Lower lobe of right lung (tissue), 2 donors: ENCODE measurements at places on chromosomes 2 and 18.

DNA sequence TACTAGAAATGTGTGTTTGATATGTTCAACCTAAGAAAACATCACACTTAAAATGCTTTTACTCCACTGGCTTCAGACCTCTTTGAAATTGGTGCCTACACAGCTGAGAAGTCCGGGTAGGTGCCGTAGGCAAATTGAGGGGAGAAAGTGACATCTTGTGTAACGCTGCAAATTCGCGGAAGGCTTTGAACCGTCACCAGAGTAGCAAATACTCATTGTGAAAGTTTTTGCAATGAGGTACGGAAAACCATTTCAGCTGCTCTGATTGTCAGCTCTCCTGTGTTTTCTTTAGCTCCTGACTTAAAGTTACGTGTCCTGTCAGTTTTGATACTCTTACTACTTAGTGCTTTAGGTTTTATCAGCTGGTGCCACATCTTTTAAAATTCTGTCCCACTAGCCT is 224.5 kb downstream of the FAM210A start:
- no peaks in the 10 kb centered on the region for H3K36me3 ChIP-seq
- H3K4me1 ChIP-seq, result peaks cover 26% of the 10 kb centered on the region
- DNase-seq, result no peak

DNA sequence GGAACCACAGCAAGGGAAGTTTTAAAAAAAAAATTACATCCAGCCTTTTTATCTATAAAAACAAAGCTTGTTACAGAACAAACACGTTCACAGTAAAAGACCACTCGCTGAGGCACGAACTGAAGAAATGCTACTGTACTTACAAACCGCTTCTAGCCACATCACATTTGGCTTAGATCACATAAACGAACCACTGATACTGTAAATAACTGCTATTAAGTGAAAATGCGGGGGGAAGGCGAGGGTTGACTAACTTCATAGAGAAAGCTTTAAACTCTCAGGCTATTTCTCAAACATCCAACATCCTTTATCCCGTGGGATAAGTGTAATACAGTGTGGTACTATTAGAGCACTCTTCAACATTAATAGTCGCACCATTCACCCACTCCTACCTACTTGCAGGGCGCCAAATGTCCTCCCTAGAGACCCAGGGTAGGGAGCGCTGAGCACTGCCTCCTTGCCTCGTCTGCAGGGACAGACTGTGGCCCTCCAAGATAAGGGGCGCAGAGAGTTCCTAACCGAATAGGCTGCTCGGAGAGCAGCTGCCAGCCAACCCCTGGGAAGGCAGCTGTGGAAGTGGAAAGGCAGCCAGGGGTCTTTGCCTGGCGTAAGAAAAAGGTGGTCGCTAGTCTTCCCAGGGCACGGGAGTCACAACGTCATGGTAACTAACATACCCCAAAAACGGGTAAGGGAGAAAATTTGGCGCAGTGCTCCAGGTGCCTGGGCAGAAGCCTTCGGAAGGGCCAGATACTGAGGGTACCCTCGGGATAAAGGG is 854 bp downstream of the GPR155 start:
- H3K36me3 ChIP-seq, result peaks cover 4% of the 10 kb centered on the region
- peak overlapping the region; percentile 74 for H3K27ac ChIP-seq
- peaks cover 15% of the 10 kb centered on the region for H3K4me1 ChIP-seq
- DNase-seq, result no peak
- H3K27me3 ChIP-seq, result no peaks in the 10 kb centered on the region

GRCh38 chr2:178271629-178272333 is 77.5 kb downstream of the OSBPL6 start:
- H3K36me3 ChIP-seq, result no peaks in the 10 kb centered on the region
- no peaks in the 10 kb centered on the region for H3K27me3 ChIP-seq
- no peak overlapping the region for H3K27ac ChIP-seq
- no peak overlapping the region for H3K4me3 ChIP-seq
- no peak for DNase-seq

DNA sequence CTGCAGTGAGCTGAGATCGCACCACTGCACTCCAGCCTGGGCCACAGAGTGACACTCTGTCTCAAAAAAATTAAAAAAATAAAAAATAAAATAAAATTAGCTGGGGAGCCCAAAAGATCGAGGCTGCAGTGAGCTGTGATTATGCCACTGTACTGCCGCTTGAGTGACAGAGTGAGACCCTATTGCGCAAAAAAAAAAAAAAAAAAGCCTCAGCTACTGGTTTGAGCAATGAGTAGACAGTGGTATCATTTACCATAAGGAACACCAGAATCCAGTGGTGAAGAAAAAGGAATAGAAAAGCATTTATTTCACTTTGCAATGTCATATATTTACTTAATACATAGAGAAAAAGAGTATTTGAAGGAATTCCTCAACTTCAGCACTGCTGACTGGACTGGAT is 3.0 kb downstream of the SAP130 start:
- no peak overlapping the region for H3K4me3 ChIP-seq
- peaks cover 15% of the 10 kb centered on the region for H3K4me1 ChIP-seq
- no peak overlapping the region for H3K27ac ChIP-seq
- peaks cover 8% of the 10 kb centered on the region for H3K36me3 ChIP-seq
- H3K27me3 ChIP-seq, result no peaks in the 10 kb centered on the region

GRCh38 chr2:112958428-112959108 is 19.2 kb upstream of the IL36G start:
- no peak for DNase-seq
- no peak overlapping the region for H3K27ac ChIP-seq
- H3K4me3 ChIP-seq, result no peak overlapping the region
- H3K36me3 ChIP-seq, result no peaks in the 10 kb centered on the region
- H3K27me3 ChIP-seq, result no peaks in the 10 kb centered on the region

DNA sequence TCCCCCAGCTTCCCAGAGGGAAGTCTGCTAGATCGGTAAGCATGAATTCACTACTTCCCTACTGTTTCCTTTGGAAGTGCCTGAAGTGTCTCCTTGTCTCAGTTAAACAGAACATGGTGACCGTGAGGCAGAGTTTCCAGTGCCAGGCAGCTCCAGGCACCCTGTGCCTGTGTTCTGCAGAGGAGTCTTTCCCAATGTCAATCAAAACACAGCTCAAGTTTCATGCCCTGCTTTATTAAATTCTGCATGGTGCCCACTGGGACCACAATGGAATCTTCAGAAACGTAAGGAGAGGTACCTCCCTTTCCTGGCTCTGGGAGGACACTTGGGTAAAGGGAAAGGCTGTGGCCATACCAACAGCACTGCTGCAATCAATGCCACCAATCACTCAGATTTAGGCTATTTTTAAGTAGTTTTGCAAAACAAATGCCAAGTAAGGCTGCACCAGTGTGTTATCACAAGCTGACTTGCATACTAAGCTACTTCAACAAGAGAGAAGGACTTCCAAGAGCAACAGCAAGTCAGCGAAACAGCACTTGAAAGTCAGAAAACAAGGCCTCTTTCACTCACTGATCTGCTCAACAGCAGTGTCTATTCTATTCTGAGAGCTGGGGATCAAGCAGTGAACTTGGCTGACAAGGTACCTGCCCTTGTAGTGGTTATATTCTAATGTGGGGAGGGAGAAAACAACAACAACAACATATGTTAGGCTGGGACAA is 14.9 kb downstream of the LPIN2 start:
- peaks cover 39% of the 10 kb centered on the region for H3K4me1 ChIP-seq
- H3K36me3 ChIP-seq, result no peaks in the 10 kb centered on the region
- H3K27me3 ChIP-seq, result no peaks in the 10 kb centered on the region
- no peak overlapping the region for H3K4me3 ChIP-seq
- DNase-seq, result no peak

DNA sequence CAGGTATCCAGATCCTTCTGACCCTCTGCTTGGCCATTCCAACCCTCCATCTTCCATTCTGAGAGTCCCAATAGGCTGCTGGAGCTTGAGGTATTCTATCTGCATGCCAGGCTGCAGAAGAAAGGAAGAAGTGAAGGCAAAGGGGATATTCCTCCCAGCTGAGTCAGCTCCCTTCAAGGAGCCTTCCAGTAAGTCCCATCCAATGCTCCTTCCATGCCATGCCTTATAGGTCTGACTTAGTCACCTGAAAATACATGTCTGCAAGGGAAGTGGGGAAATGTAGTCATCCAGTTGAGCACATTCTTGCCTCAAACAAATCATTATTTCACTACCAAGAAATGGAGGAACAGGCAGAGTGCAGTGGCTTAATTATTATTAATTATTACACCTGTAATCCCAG is 464.6 kb downstream of the CNTNAP5 start:
- H3K36me3 ChIP-seq, result no peaks in the 10 kb centered on the region
- DNase-seq, result no peak
- H3K4me3 ChIP-seq, result no peak overlapping the region
- H3K27ac ChIP-seq, result no peak overlapping the region
- no peaks in the 10 kb centered on the region for H3K27me3 ChIP-seq
- no peaks in the 10 kb centered on the region for H3K4me1 ChIP-seq

GRCh38 chr18:75035928-75036327 is 173.0 kb downstream of the PTGR3 start:
- no peak overlapping the region for H3K27ac ChIP-seq
- no peaks in the 10 kb centered on the region for H3K36me3 ChIP-seq
- no peak for DNase-seq
- H3K27me3 ChIP-seq, result no peaks in the 10 kb centered on the region
- no peak overlapping the region for H3K4me3 ChIP-seq
- H3K4me1 ChIP-seq, result peaks cover 5% of the 10 kb centered on the region

- DNase-seq, result no peak
- no peak overlapping the region for H3K4me3 ChIP-seq
- no peaks in the 10 kb centered on the region for H3K27me3 ChIP-seq
- no peak overlapping the region for H3K27ac ChIP-seq
- no peaks in the 10 kb centered on the region for H3K36me3 ChIP-seq
- no peaks in the 10 kb centered on the region for H3K4me1 ChIP-seq
Measured at GRCh38 chr18:73199151-73199550, 331.4 kb upstream of the NETO1 start.

GRCh38 chr18:36047521-36047920 is 19.8 kb downstream of the RPRD1A start:
- H3K36me3 ChIP-seq, result no peaks in the 10 kb centered on the region
- peaks cover 9% of the 10 kb centered on the region for H3K4me1 ChIP-seq
